ENCODE measurements at places on chromosomes 4 and X.

DNA sequence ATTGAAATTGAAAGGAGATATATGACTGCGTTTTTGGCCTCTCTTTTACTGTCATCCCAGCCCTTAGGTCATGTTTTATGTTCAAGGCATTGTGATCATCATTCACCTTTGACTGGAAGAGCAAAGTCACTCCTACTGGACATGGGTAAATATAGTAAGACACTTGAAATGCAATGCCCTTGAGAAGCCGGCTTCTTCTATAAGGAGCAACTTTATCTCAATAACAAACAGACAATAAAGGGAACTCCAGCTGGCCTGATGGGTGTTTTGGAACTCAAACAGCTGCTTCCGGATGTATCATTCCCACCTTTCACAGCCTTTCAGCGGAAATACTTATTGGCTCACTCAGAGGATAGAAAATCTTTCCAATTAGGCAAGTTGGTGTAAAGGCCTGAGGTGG, 65.1 kb upstream of the C4orf54 start:
- DNase-seq, result no peak

DNA sequence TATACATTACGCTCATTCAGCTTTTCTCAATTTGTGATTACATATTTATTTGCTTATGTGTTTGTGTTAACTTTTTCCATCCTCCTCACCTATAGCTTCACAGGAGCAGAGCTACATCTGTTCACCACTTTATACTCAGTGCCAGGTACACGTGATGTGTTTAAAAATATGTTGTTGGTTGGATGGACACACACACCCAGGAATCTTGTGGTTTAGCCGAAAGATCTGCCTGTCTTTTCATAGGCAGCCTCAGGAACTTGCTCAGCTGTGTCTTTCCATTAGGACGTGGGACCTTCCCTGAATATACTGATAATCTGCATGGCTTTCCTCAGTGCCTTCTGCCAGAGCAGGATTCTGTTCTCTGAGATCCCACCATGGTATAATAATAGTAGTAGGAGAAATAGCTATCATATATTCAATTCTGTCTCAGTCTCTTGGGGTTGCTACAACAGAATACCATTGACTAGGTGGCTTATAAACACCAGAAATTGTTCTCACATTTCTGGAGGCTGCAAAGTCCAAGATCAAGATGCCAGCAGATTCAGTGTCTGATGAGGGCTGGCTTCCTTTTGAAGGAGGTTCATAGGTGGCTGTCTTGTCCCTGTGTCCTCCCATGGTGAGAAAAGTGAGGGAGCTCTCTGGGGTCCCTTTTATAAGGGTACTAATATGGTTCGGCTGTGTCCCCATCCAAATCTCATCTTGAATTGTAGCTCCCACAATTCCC, 50.0 kb upstream of the SOD3 start:
- DNase-seq, result no peak

DNA sequence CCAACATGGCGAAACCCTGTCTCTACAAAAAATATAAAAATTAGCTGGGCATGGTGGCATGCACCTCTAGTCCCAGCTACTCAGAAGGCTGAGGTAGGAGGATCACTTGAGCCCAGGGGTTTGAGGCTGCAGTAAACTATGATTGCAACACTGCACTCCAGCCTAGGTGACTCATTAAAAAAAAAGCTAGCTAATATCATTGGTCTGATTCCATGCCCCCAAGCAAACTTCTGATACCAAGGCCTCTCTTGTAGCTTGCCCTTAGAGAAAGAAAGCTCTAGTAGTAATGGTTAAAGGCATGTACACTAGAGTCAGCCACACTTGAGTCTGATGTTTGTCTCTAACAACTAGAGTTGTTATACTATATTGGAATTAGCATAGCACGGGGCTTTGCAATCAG, 32.6 kb upstream of the PHF8 start:
- peak; percentile 1 for DNase-seq

DNA sequence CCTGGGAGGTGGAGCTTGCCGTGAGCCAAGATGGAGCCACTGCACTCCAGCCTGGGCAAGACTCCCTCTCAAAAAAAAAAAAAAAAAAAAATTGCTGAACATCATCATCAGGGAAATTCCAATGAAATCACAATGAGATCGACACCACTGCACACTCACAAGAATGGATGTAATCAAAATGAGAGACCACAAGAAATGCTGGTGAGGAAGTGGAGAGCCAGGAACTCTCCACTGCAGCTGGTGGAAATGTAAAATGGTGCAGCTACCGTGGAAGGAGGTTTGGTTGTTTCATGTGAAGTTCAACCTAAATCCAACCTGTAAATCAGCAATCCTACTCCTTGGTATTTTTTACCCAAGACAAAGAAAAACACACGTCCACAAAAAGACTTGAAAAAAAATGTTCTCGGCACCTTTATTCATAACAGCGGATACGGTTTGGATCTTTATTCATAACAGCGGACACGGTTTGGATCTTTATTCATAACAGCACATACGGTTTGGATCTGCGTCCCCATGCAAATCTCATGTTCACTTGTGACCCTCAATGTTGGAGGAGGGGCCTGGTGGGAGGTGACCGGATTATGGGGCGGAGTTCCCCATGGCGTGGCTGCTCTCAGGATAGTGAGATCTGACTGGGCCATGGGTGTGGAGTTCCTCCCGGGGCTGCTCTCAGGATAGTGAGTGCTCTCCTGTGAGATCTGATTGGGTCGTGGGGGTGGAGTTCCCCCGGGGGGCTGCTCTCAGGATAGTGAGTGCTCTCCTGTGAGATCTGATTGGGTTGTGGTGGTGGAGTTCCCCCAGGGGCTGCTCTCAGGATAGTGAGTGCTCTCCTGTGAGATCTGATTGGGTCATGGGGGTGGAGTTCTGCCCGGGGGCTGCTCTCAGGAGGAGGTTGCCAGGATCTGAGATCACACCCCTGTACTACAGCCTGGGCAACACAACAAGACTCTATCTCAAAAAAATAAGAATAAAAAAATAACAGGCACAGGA, 7.7 kb downstream of the GAK start:
- no peak for DNase-seq

GRCh38 chr4:38674258-38675144, 10.5 kb downstream of the KLF3 start:
- DNase-seq, result peak; percentile 31

DNA sequence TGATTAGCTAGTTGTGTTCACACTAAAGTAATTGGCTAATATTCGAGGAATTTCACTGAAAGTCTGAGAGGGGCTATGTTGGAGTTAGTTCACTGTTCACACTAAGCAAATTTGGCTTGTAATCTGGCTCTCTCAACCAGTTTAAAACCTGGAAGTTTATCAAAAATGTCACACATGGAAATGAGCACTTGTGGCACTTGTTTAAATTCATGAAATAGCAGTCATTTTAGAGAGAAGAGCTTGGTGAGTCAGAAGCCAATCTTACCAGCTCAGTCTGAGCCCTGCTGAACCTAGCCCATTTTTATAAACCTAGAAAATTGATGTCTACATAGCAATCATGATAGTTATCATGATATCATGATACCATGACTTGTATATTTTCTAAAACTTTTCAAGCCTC, 90.7 kb upstream of the JADE1 start:
- DNase-seq, result no peak

GRCh38 chr4:17093481-17093880, 195.0 kb upstream of the LDB2 start:
- no peak for DNase-seq

- DNase-seq, result no peak
Measured at GRCh38 chr4:143384381-143384994, 47.8 kb downstream of the GAB1 start.

DNA sequence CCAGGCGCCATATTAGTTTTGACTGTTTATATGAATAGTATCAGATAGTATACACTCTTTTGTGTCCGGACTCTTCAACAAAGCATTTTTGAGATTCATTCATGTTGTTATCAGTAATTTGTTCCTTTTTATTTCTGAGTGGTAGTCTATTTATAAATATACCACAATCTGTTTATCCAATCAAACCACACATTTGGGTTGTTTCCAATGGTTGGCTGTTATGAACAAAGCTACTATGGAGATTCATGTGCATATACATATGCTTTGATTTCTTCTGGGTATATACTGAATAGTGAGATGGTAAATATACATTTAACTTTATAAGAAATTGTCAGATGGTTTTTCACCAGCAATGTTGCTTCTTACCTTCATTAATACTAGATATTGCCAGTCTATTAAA, 36.8 kb upstream of the TAPT1 start:
- DNase-seq, result no peak

DNA sequence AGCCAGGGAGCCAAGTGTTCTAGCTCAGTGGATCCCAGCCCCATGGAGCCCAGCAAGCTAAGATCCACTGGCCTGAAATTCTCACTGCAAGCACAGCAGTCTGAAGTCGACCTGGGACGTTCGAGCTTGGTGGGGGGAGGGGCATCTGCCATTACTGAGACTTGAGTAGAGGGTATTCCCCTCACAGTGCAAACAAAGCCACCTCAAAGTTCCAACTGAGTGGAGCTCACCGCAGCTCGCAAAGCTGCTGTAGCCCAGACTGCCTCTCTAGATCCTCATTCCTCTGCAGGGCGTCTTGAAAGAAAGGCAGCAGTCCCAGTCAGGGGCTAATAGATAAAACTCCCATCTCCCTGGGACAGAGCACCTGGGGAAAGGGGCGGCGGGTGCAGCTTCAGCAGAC, 226.3 kb downstream of the ZIC3 start:
- DNase-seq, result no peak

- no peak for DNase-seq
Measured at GRCh38 chr4:187175197-187175596, 451.5 kb upstream of the FAT1 start.

DNA sequence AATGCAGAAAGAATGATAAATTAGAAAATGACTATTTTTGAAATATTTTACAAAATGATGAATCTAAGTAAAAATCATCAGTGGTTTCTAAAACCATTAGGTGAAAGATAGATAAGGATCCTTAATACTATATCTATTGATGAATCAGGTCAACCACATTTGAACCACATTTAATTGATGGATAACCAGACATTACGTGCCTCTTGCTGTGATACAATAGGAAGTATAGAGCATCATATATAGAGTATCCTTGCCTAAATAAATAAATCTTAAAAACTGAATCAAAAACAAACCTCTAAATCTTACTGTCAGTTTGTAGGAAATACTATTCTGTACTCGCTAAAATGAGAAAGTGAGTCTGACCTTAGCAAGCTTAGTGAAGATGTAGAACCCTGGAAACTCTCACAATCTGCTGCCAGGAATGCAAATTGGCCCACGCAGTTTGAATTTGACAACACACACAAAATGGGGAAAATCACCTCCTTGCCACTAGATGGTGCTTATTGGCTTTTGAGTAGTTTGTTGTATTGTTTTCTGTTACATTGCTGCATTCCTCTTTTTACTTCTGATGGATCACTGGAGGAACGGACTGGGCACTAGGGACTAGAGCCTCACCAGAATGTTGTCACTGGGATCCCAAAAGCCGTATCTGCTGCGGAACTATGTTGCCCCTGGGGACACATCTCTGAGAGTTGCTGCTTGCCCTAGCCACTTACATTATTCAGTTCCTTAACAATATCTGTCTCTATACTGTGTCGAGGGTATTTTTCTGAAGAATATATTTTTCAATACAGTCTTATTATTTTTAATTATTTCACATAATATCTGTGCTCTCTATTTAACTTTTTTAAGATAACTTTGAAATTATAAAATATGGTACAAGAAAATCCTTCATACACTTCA, 25.4 kb upstream of the SLAIN2 start:
- peak; percentile 59 for DNase-seq

DNA sequence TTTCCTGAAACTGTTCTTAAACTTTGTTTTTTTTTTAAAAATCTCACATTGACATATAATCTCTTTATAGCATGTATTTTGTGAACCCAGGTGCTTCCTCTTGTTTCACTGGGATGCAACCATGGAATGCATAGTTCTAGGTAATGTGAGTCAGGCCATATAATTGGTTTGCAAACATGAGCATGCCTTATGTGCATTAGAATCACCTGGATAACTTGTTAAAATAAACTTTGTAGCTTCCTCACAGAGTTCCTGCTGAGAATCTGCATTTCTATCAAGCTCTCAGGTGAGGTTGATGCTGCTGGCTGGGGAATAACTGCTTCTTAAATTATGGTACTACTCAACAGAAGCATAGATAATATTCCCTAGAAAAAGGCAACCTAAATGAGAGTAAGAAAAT, 940.3 kb upstream of the LCORL start:
- DNase-seq, result no peak

GRCh38 chrX:55039471-55039870, 8.7 kb upstream of the ALAS2 start:
- no peak for DNase-seq

GRCh38 chrX:11609109-11609508, 56.6 kb downstream of the ARHGAP6 start:
- no peak for DNase-seq

DNA sequence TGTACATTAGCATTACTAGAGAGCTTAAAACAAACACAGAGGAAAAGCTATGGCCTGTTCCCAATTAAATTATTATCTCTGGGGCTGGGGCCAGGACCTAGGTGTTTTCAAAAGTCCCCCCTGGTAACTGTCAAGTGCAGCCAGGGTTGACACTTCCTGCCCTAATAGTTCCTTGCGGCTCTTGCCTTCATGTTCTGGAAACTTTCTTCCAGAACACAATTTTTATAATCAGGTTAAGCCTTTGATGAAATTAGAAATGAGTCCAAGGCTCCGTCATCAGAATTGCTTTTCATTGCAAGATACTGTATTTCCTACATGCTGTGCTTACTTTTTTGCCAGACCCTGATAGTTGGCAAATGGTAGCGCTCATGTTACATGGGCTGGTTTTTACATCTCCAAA, 229.6 kb downstream of the UNC5C start:
- no peak for DNase-seq

DNA sequence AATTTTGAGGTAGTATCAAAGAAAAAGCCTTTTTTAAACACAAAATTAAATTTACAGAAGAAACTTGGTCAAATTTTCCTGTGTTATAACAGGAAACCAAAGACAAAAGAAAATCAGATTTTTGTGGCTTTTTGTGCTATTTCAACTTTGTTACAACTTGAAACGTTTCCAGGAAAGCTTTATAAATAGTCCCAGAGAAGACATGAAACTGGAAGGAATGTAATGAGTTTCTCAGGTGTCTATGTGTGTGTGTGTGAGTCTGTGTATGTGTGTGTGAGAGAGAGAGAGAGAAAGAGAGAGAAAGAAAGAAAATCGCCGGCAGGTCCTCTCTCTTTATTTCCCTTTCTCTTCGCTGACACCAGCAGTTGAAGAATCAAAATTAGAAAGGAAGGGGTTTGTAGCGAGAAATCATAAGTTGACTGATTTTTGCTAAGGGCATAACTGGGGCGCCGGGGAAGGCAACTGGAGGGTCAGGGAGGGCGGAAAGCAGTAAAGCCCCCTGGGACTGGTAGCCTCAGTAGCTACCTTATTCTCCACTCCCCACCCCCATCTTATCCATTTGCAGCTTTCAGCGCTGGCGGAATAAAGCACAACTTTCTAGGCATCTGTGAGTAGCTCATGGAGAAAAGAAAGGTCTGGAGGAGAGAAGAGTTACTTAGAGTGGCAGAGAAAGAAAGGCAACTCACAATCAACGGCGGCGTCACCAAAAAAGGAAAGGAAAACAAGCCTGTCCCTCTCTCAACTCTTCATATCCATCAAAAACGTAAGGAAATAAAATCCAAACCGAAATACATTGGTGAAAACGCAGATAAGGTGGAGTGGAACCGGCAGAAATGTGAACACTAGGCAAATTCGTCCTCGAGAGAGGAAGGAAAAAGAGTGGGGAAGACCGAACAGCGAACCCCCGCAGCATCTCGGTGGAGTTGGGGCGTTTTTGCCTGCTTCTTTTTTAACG, 1.3 kb downstream of the TMEM47 start:
- DNase-seq, result no peak
